Stimulated activated CD4-positive, alpha-beta T cell treated with anti-CD3 and anti-CD28 coated beads, Interleukin-2, amount 100 ng/mL, for 48 hours (primary cell): ENCODE measurements at places on chromosomes 5 and 9.
A peak's percentile ranks its signal among the peaks of the same experiment; 100 is the strongest.

- no peak for DNase-seq
These were observed 15.7 kb upstream of the POMT1 start for GRCh38 chr9:131487001-131487400.

DNA sequence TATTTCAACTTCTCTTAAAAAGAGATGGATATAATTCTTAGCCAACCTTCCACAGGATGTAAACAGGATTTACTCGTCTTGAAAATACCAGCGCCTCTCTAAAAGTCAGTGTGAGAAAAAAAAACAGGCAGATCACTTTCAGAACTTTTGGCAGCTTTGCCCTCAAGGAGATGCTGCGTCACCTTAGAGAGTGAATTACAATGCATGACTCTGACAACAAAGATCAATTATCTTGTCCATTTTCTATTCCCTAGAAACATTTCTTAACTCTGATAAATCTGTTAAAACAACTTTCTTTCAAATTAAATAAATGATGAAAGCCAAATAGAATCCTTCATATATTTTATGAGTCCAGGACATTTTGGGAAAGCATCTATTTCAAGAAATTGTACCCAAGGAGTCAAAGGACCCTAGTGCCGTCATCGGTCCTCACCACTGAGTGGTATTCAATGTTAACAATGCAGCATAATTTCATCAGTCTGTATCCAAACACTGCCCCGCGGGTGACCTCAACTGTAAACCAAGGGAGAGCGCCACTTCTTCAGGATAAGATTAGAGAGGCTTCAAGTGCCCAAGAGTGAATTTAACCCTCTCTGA is 536.0 kb downstream of the PDE4D start:
- no peak for DNase-seq

DNA sequence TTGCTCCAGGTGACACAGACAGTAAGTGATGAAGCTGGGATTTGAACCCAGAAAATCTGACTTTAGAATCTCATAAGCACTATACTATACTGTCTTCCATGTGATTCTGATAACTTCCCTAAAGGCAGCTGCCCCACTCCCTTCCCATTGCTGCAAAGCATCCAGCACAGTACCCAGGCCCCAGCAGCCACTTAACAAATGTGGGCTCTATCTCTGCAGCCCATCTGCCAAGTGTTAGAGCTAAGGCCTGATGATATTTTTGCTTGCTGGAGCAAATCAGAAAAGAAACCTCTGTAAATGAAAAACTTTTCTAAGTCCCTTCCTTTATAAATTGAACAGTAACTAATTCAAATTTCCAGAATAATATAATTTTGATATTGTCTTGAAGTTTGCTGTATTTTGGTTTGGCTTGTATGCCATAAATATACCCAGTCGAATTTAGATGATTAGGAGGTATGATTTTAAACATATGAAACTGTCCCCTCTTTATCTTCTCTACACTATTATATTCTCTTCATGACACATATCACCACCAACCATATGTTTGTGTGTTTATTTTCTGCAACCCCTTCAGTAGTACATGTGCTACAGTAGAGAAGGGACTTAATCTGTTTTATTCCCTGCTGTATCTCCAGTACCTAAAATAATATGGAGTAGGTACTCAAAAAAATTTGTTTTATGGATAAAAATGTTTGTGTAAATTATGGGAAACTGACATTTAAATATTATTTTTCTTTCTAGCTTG is 63.8 kb downstream of the SMIM15 start:
- DNase-seq, result no peak

- DNase-seq, result peak; percentile 71
These were observed 26.6 kb downstream of the EGR1 start for GRCh38 chr5:138491669-138492559.

DNA sequence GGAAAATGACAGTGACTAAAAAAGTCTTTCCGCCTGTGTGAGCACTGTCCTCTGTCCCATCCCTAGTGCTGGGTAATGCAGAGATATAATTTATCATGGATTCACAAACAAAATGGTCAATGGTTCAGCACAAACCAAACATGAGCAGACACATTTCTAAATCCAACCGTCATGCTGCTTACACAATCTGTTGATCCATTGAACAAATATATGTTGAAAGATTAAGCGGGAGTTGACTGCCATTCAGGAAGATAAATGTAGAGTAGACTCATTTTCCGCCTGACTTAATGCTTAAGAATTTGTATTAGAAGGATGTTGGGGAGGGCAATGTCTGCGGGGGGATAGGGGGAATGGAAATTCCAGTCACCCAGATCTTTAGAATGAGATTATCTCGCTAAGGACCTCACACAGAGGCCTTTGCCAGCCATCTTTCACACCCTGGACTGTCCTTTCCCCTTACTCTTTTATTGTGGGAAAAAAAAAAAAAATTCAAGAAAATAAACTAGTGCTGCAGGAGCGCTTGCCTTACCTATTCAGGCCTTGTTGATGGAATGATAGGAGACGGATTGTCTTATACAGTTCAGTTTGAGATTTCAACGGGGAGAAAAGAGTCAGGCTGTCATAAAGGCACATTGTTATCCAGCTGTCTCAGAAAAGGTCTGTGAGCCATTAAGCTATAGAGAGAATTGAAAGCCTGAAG is 153.7 kb downstream of the TLE1 start:
- DNase-seq, result no peak

DNA sequence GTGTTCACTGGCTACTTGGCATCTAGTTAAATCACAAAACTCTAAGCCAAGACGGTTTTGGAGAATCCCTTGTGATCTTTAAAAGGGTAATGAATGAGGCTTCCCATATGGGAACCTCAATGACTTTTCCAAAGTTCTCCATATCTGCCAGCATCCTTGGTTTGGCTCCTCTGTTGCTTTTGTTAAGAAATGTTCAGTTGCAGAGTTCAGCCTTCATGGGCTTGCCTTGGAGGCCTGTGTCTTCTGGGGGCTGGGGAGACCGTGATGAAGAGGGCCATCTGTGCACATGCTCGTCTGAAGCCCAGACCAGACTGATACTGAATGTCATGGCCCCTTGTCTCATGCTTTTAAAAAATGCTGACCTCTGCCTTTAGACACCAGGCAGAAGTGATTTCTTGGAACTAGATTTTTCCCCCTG is 84.3 kb downstream of the RAI14 start:
- DNase-seq, result no peak

- no peak for DNase-seq
These were observed 5.5 kb upstream of the CEP120 start for GRCh38 chr5:123428521-123429220.

GRCh38 chr9:133200631-133201030 is 8.4 kb downstream of the OBP2B start:
- DNase-seq, result no peak

- no peak for DNase-seq
These were observed 25.1 kb downstream of the SPACA9 start for GRCh38 chr9:132903574-132904492.

DNA sequence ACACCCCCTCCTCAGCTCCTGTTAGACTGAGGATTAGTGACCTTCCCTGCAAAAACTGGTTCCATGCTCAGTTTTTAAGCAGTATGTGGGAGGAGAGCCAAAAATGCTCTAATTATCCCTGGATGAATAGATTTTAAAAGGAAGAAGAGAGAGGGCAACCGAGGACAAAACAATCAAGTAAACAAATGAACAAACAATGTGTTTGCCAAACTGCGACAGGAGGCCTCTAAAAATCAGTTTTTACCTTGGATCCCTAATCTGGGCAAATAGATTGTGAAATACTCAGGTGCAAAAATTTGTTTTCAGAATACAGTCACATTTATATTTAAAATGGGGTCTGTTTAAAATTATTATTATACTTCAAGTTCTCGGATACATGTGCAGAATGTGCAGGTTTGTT is 8.5 kb downstream of the TAL2 start:
- DNase-seq, result no peak

GRCh38 chr5:67623078-67623477 is 426.5 kb upstream of the CD180 start:
- no peak for DNase-seq

DNA sequence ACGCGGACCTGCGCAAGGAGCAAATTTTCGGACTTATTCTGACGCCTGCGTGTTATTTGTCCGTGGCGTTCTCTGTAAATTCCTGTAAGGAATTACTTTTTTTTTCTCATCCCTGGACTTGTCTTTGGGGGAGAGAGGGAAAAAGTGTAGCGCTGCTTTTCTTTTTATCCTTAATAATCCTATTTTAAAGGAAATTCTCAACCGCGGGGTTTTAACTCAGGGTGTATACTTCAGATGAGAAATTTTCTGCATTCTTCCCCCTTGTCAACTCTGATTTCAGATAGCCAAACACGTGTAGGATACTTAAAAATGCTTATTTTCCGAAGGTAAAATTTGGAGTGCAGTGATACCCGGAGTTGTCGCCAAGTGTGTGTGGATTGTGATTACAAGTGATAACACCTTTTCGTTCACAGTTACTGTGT is 853 bp downstream of the DCP2 start:
- no peak for DNase-seq

GRCh38 chr5:89471115-89471514 is 588.1 kb upstream of the MEF2C start:
- no peak for DNase-seq

GRCh38 chr9:116924462-116925110 is 237.5 kb downstream of the TRIM32 start:
- DNase-seq, result no peak

DNA sequence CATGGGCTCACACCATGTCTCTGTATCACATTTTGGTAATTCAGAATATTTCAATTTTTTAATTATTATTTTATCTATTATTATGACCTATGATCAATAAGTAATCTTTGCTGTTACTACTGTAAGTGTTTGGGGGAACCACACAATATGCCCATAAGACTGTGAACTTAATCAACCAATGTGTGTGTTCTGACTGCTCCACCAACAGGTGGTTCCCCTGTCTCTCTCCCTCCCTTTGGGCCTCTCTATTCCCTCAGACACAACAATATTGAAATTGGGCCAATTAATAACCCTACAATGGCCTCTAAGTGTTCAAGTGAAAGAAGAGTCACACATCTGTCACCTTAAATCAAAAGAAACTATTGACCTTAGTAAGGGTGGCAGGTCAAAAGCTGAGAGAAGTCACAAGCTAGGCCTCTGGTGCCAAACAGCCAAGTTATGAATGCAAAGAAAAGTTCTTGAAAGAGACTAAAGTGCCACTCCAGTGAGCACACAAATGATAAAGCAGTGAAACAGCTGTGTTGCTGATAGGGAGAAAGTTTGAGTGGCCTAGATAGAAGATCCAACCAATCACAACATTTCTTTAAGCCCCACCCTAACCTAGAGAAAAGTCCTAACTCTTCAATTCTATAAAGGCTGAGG is 88.7 kb downstream of the DEPDC1B start:
- DNase-seq, result no peak

GRCh38 chr9:88750832-88751360 is 215.9 kb downstream of the NXNL2 start:
- no peak for DNase-seq

- no peak for DNase-seq
These were observed 624.9 kb upstream of the GRAMD2B start for GRCh38 chr5:125798307-125798706.

GRCh38 chr5:178417391-178417811 is 172.8 kb downstream of the COL23A1 start:
- no peak for DNase-seq

- DNase-seq, result no peak
These were observed 9.7 kb upstream of the PPIC start for GRCh38 chr5:123046222-123046621.

DNA sequence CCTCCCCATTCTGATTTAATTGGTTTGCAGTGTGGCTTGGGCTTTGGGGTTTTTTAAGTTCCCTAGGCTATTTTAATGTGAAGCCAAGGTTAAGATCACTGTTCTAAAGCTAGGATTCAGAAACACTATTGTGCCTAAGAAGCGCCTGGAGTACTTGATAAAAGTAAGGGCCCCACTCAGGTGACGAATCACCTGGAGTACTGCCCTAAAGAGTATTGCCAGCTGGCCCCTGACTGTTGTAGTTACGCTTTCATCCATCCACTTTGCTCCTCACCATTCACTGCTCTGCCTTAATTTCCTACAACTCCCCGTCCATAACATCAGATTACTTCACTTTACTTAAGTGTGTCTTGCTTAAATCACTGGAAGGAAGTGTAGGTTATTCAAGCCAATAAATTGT is 119.3 kb downstream of the CD180 start:
- no peak for DNase-seq

- no peak for DNase-seq
These were observed 54.4 kb downstream of the LRRTM2 start for GRCh38 chr5:138820695-138821094.

DNA sequence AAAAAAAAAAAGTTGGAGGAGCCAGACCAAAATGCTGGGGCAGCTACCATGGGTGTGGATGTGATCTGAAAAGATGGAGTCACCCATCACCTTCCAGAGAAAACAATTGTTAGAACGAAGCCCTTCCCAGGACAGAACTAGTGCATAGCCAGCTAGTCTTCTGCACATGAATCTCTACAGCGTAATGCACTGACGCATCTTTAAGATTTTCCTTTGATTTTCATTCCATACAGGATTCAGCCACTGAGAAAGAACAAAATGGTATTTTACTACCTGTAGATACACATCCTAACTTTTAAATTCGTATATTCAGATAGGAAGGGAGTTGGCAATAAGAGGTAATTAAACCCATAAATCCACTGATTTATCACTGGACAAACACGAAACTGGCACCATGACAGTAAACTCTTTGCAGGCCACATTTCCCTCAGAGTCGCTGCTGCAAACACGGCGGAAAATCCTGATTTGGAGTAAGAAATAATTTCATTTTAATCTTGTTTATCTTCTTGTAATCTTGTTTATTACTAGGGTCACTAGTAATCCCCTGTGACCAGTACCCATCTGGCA is 206.6 kb downstream of the SPOCK1 start:
- no peak for DNase-seq

DNA sequence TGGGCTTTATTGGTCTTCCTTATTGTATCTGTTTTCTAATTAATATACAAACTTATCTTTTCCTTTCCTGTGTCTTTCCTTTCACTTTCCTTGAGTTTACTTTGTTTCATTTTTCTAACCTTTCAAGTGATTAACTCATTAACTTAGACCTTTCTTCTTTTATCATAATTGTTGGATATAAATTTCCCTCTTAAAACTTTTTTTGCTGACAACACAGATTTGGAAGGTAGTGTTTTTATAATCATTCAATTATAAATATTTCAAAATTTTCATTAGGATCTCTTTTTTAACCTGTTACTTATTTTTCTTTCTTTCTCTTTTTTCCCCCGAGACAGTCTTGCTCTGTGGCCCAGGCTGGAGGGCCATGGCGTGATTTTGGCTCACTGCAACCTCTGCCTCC is 6.9 kb upstream of the ZBTB43 start:
- DNase-seq, result no peak

- DNase-seq, result no peak
These were observed 10.0 kb upstream of the SLC2A8 start for GRCh38 chr9:127386981-127387380.

- DNase-seq, result no peak
These were observed 99.0 kb upstream of the FBN2 start for GRCh38 chr5:128637031-128637430.
